HS-27A (cell line): ENCODE measurements at places on chromosomes 3 and 15.

- peak; percentile 77 for DNase-seq
Observed at GRCh38 chr15:62783303-62783957, 259.1 kb upstream of the TPM1 start.

DNA sequence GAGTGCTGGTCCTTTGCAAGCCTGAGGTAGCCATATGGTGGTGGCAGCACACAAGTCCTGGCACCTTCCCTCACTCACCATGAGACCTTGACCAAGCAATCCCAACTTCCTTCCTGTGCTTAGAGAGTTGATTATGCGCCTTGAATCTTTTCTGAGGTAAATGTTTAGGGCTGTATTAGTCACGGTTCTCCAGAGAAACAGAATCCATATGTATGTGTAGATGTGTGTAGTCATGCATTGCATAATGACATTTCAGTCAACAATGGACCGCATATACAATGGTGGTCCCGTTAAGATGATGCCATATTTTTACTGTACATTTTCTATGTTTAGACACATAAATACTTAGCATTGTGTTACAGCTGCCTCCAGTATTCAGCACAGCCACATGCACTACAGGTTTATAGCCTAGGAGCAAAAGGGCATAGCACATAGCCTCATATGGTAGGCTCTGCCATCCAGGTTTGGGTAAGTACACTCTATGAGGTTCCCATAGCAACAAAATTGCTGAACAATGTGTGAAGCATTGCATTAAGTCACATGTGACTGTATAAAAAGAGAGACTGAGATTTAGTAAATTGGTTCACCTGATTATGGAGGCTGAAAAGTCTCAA is 20.2 kb upstream of the NUP210 start:
- DNase-seq: no peak

- no peak for DNase-seq
Observed at GRCh38 chr3:112773864-112774263, 72.8 kb downstream of the CD200R1L start.

DNA sequence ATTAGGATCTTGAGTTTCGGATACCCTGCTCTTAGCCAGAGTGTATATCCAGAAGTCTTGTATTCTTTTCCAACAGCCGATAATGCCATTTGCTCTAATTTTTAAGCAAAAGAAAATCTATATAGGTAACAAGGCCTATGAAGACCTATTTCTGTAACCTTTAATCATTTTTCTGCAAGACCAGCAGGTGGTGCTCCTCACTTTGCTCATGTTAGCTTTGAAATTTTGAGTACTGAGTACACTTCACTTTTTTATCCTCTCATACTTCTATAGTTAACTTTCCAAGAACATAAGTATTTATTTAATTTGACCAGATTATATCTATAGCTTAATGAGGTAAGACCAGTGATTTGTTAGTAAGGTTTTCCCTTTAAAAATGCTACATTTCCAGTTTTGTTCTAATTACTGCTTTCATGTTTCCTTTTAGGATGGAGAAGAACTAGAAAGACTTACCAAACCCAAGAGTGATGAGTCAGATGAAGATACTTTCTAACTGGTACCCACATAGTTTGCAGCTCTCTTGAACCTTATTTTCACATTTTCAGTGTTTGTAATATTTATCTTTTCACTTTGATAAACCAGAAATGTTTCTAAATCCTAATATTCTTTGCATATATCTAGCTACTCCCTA is 20.5 kb downstream of the SLC35A5 start:
- DNase-seq: peak; percentile 39

DNA sequence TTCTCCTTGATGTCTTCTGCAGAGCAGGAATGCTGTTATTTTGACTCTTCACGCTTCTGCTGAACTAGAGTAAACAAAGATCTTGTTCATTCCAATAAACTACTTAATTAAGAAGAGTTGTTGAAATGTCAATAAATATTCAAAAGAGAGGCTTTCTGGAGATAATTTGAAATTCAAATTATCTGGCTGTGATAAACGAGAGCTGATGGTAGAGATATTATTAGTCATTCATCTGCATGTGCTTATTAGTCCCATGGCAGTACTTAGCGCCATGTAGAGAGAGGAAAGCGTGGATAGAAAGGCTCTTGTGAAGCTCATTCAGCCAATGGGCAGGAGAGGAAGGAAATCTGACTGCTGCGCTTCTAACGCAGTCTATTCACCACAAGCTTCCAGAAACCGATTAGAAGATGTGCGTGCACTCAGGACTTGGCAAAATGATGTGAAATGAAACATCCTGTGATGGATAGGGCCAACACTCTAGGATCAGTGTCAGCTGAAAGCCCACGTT is 251.1 kb downstream of the GABRB3 start:
- no peak for DNase-seq

DNA sequence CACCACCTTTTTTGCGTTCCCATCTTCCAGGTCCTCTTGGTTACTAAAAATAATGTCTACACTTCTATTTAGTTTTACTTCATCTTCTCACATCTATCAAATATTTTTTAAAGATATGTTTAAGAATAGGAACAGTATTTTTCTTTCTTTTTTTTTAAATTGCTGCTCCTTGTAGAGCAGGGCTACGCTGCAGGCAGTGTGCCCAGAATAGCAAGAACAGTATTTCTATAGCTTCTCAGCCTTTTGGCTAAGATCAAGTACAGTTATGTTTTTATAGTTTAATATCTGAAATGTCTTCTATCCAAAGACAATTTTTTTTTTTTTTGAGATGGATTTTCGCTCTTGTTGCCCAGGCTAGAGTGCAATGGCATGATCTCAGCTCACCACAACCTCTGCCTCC is 73.0 kb downstream of the MYO9A start:
- no peak for DNase-seq

DNA sequence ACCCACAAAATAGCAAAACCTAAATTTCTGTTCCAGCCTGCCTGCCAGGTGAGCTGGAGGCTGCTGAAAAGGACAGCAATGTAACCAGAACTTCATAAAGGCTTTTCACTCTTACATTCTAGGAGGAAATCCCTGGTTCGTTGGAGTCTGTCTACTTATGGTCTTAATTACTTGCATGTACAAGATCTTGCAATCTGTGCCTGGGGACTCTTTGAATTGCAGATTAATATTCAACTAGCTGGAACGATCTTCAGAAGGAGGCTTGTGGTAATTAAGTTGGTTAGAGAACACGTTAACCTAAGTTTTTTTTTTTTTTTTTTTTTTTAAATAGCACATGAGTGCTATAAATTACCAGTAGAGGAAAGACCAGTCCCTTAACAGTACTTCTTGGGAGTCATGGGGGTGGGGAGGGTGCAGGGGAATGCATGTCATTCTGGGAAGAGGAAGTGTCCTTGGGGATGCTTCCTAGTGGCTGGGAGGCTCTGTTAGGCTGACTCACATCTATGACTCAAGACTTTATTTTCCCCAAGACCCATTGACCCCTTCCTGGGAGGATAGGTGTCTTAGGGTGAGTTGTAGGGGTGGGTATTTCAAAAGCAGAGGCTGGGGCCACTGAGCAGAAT is 139.8 kb downstream of the RAB11A start:
- no peak for DNase-seq

GRCh38 chr3:126577261-126577660 is 18.5 kb upstream of the C3orf22 start:
- DNase-seq: no peak
